ENCODE measurements at places on chromosomes 2 and 18.

GRCh38 chr2:66962716-66963115, 434.4 kb upstream of the ETAA1 start:
- no peak for DNase-seq

DNA sequence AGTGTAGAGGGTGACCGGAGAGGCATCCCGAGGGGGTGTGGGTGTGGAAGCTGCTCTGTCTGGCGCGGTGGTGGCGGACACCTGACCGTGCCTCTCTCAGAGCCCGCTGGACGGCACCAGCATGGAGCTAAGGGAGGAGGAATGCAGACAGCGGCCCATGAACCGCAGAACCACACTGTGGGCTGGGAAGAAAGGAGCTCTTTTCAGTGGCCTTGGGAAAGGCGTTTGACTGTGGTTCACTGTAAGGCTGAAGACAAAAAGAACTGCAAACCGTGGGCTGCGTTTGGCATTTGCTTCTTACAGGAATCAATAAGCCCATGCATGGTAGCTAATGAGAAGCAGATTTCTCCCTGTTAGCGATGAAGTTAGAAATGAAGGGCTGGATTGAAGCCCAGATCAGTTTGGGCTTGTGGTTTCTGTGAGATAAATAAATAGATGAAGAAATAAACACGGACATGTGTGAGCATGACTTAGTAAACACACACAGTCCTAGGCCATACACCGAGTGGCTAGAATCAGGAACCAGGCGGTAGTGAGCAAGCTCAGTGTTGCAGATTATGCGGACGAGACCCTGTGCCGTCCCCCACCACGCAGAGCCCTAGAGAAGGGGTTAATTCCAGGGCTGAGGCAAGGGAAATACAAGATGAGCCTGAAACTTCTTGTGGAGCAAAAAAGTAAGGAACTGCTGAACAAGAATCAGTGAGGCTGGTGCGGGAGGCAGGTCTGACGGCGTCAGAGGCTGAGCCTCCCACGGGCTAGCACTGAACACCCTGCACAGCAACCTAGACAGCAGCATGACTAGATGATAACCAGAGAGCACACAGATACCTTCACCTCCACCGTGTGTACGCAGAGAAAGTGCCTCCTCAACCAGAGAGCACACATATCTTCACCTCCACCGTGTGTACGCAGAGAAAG, 29.3 kb upstream of the NFATC1 start:
- no peak for DNase-seq

GRCh38 chr2:108436976-108437375, 12.0 kb upstream of the GCC2 start:
- peak; percentile 11 for DNase-seq

DNA sequence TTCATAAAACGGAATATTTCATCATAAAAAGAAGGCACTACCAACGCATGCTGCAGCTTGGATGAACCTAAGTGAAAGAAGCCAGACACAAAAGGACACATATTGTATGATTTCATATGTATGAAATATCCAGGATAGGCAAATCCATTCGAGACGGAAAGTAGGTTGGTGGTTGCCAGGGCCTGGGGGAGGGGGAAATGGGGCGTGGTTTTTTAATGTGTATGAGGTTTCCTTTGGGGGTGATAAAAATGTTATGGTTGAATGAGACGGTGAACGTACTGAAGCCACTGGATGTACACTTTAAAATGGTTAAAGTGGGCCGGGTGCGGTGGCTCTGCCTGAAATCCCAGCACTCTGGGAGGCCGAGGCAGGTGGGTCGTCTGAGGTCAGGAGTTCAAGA, 20.0 kb upstream of the SPATA3 start:
- DNase-seq = no peak

GRCh38 chr18:21741562-21742314, 1.1 kb downstream of the MIB1 start:
- no peak for DNase-seq
